Suppressor macrophage treated with lipopolysaccharide for 1 hour (primary cell): ENCODE measurements at places on chromosomes 16 and 17.
A peak's percentile ranks its signal among the peaks of the same experiment; 100 is the strongest.

DNA sequence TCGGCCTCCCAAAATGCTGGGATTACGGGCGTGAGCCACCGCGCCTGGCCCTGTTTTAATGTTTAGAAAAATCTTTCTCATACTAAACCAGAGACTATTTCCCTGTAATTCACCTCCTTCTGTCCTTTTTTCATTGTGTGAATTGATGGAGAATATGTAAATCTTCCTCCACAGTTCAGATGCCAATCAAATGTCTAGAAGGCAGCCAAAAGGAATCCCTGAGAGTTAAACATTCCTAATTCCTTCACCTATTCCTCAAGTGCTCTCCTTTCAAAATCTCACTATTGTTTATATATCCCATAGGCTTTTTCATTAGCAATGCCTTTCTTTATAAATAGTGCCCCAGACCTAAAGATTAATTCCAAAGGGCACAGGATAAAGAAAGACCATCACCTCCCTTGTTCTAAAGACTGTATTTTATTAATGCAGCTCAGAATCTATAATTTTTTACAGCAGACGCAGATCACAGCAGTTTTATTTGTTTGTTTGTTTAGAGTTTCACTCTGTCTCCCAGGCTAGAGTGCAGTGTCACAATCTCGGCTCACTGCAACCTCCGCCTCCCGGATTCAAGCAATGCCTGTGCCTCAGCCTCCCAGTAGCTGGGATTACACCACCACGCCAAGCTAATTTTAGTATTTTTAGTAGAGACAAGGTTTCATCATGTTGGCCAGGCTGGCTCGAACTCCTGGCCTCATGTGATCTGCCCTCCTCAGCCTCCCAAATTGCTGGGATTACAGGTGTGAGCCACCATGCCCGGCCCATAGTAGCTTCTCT, 30.5 kb downstream of the COPZ2 start:
- no peak for DNase-seq

DNA sequence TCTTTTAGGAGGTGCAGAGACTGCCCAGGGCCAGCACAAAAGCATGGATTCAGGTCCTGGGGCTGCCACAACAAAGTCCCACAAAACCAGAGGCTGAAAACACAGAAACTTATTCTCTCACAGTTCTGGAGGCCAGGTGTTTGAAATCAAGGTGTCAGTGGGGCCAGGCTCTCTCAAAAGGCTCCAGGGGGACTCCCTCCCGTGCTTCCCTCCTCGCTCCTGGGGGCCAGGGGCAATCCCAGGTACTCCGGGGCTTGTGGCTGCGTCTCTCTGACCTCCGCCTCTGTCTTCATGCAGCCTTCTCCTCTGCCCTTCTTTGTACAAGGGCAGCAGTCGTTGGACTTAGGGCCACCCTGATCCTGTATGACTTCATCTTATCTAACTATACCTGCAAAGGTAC, 8.3 kb upstream of the RBFOX3 start:
- DNase-seq = no peak

- DNase-seq = peak; percentile 80
Observed at GRCh38 chr17:39325528-39326240, 75.7 kb downstream of the FBXL20 start.

- DNase-seq = no peak
Observed at GRCh38 chr17:82012640-82013295, 9.9 kb downstream of the CENPX start.

DNA sequence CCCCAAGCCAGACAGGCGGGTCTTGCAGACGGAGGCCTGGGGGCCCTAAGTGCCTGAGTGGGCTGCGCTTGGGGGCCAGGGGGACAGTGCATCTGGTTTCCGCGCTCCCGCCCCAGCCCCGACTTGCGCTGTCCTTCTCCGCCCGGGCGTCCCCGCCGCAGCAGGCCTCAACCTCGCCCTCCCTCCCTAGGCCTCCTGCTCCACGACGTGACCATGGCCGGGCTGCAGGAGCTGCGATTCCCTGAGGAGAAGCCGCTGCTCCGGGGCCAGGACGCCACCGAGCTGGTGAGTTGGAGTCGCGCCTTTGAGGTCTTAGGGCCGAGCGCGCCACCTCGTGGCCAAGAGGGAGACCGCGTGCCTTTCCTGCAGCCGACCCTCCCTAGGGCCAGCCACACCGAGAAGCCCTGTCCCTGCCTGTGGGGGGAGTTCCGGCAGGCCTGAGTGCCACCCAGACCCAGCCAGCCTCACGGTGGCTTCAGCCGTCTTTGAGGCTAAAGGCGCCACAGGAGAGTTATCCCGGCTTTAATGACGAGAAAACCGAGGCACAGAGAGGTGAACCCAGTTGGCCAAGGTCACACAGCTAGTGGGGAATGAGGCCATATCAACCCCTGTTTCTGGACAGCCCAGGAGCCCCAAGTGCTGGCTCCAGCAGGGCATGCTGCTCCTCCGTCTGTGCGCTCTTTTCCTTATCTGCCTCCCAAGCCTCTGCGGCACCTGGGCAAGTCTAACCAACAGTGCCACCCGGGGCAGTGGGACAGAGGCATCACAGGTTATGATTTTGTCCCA, 12.2 kb upstream of the NDRG4 start:
- peak; percentile 82 for DNase-seq

DNA sequence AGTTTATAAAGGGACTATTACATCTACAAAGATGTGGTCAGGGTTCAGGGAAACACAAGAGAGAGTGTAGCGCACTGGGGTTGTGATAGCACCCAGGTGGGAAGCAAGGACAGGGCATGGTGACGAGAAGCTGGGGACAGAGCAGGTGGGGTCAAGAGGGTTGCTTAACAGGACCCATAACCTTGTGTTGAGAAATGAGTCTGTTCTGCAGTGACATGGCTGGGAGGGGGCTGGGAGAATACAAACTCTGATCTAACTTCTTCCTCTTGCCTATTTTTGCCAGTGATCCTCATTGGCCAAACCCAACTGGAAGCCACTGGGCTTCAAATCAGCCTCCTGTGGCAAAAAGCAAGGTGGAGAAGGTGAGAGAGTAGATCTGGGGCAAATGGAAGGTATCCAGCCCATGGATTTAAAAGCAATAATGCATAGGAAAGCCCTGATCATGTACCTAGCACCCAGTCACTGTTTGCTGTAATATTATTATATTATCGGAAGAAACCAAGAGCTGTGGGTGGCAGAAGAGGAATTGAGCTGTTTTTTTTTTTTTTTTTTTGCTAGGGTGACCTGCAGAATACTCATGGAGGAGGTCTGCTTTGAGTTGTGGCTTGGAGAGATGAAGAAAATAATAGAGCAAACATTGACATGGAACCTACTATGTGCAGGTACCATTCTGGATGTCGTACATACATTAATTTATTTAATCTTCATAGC, 76.9 kb upstream of the ZFHX3 start:
- peak; percentile 51 for DNase-seq

- peak; percentile 47 for DNase-seq
Observed at GRCh38 chr17:61404913-61405685, 5.5 kb downstream of the TBX2 start.

DNA sequence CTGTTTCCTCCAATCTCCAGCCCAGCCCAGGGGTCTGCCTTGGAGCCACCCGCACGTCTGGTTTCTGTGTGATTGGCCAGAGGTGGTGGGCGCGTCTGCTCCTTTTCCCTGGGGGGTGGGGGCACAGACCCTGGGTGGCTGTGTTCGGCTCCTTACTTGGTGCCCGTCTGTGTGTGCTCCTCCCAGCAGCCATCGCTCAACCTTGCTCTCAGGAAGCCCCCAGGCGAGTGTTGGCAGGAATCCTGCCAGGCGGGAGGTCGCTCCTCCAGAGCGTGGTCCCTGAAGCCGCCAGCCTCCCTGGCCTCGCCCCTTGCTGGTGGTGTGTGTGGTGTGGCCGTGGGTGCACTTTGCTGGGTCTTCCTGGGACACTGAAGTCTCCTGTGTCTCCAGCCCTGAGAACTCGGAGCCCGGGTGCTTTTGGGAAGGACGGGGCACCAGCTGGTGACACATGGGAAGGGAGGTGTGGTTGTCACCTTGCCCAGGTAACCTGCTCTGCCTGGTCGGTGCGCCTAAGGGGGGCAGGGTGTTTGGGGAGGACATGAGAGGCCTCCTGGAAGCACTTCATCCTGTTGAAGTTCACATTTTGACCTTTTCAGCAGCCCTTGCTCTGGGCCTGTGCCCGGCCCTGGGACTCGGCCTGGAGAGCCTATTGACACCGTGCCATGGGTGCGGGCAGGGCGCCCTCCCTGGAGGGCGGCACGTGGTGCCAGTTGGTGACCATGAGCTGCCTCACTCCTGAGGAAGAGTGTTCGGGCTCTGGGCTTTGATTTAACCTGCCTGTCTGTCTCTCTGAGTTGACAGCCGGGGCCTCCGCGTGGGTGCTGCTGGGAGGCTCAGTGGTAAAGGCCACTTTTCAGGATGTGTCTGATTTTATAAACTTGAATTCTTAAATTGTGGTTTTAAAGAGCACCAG, 49.0 kb upstream of the ZNF750 start:
- no peak for DNase-seq

DNA sequence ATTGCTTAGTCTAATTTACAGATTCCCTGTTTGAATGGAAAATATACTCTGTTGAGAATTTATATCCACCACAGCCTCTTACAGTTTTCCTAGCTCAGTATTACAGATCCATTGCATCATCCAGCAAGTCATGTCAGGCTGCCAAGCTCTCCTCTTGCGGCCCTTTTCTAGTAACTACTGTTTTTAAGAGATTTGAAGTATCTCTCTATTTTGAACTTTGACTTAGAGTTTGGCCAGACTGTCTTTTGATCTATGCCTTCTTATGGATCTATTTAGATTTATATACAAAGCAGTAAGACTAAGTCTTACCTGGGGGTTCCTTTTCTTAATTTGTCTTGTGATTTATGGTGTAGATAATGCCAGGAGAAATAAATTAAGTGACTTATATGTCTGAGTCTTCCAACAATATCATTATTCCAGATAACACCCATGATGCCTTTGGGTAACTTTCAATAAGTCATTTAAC, 53.1 kb upstream of the ABCC11 start:
- no peak for DNase-seq

DNA sequence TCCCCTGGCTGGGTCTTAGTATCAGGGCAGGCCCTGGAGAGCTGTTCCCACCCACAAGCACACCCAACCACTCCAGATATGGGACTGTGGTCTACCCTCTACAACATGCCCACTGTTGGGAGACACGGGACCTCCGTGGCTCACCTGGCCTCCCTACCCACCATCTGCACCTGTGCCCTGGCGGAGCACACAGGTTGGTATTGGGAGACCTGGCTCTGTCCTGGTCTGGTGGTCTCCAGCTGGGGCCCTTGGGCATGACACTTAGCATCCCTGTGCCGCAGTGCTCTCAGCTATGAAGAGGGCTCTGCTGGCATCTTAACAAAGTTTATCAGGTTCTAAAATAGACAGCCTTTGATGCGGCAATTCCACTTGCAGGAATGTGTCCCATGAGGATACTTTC, 5.8 kb downstream of the C16orf95 start:
- DNase-seq = no peak

DNA sequence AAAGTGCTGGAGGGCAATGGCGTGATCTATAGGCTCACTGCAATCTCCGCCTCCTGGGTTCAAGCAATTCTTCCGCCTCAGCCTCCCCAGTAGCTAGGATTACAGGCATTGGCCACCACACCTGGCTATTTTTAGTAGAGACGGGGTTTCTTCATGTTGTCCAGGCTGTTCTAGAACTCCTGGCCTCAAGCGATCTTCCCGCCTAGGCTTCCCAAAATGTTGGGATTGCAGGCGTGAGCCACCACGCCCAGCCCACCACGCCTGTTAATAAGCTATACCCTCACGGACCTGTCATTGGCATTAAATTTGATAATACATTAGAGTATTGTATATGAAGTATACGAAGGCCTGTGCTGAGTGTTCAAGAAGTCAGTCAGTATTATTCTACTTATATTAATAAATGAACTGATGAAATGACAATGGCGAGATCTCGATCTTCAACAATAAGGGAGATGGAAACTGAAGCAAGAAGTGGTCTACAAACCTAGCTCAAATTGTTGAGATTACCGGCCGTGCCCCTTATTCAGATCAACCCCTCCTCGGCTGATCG, 818 bp upstream of the BCAS3 start:
- no peak for DNase-seq

DNA sequence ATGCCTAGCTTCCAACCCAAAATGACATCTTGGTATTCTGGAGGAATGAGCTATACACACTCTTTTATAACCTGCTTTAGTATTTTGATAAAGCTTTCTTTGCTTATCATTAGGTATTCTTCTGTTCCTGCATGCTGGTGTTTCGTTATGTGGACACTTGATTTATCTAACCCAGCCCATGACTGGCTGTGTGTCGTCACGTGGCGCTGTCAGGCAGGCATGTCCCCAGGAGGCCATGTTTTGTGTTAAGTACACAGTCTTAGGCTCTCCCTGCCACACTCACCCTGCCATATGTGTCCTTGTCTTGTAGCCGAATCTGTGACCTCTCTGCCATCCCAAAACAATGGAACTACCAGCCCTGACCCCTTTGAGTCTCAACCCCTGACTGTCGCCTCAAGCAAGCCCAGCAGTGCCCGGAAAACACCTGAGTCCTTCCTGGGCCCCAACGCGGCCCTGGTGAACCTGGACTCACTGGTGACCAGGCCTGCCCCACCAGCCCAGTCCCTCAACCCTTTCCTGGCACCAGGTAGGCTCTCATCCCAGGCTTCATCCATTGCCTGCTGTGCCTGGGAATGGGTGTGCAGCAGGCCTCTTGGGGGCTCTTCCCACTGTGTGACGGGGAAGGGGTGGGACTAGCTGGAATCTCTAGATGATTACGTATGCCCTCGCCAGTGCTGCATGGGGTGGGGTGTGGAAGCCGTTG, 30.8 kb downstream of the B9D1 start:
- no peak for DNase-seq

GRCh38 chr17:7114875-7115614, 423 bp upstream of the ASGR2 start:
- peak; percentile 53 for DNase-seq

DNA sequence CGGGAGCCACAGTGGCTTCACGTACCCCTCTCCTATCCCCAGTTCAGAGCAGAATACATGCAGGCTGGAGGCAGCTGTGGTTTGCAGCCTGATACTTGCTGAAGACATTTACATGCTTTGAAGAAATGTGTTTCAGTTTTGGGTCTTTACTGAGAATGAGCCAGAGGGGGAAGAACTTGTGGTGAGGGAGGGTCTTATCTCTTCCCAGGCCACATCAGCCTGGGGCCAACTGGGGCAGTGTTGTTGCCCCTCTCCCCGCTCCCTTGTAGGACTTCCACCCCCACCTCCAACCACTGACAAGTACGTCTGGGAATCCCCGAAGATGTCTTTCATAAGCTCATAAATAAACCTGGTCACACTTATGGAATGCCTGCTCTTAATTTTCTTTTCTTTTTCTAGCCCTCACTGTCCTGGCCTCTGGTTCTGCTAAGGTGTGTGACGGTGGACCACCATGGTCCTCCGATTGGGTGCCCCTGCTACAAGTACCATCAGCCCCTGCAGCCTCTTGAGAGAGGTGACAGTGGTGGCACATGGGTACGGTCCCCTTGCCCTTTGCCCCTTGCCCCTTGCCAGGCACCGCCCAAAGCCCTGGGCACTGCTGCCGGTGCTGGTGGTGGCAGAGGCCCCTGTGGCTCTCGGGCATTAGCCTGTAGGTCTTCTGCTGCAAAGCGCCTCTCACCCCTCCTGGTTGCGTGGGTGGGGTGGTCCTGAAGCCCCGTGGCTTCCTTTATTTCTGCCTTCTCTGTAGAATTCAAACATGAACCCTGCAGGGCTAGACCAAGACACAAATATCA, 144.8 kb upstream of the RPH3AL start:
- no peak for DNase-seq

- no peak for DNase-seq
Observed at GRCh38 chr17:62919388-62919787, 46.6 kb upstream of the TANC2 start.
